Esophagus squamous epithelium (tissue), 5 donors: ENCODE measurements at places on chromosomes 16 and 17.

DNA sequence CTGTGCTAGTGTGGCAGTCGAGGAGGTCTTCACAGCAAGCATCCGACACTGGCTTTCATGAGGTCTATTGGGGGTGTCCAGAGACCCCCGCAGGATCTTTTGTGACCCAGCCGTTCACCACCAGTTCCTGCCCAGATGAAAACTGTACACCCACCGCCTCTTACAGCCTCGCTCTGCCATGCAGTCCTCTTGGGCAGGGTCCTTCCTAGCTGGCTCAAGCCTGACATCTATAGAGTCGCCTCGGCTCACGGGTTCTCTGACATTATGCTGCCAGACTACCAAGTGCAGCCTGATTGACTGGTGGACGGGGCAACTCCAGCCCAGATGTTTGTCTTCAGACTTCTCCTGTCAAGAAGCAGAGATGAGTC lies 14.6 kb upstream of the CLEC10A start:
- DNase-seq = no peak

DNA sequence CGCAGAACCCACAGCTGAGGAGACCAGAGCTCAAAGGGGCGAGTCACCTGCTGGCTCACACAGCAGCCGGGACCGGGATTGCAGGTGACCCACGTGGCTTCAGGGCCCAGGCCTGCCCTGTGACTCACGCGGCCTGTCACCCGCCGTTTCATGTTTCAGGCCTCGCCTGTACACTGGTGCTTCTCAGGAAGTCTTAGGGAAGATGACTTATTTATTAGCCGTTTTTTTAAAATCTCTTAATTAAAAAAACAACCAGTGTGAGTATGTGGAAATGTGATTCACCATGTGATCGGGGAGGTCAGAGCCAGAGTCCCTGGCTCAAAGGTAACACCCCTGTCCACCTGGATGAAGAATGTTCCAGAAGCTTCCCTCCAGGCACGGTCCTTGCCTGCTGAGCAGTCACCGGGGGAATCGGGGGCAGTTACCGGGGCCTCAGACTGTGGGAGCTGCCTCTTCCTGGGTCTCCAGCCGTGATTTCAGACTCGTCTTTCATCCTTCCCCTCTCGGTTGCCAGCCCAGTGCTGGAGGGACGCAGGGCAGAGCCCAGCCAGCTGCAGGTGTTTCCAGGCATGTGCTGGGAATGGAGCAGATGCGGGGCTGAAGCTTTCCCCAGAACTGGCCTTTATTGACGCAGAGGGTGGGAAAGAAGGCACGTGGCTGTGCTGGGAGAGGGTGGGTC lies 49.3 kb downstream of the CMIP start:
- no peak for DNase-seq

- DNase-seq = no peak
These were observed 13.9 kb downstream of the NUP93 start for GRCh38 chr16:56743840-56744239.

DNA sequence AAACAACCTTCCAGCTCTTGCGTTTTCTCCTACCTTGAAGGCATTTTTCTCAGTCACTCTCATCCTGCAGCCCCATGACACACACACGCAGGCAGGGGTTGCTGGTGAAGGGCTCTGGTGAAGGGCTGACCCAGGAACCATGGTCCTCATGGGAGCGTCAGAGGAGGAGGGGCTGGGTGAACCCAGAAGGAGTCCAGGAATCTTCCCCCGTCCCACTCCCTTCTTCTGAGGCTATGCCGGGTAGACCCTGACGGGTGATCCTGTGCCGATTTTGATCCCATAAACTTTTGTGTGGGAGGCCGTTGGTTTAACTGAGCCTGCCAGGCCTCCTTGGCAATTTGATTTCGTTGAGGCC lies 278.4 kb upstream of the FOXF1 start:
- no peak for DNase-seq

- no peak for DNase-seq
These were observed 10.0 kb upstream of the ATP2A3 start for GRCh38 chr17:3974138-3974687.

DNA sequence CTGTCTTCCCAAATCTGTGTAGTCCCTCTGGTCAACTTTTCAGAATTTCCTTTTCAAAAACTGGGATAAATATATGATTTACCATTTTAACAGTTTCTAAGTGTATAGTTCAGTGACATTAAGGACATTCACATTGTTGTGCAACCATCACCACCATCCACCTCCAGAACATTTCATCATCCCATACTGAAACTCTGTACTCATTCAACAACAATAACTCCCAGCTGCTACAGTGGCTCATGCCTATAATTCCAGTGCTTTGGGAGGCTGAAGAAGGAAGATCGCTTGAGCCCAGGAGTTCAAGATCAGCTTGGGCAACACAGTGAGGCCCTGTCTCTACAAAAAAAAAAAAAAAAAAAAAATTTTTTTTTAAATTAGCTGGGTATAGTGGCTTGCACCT lies 131.0 kb downstream of the AATF start:
- DNase-seq = no peak

GRCh38 chr17:50903604-50904517 lies 37.7 kb upstream of the TOB1 start:
- DNase-seq = no peak
